ENCODE measurements at places on chromosomes 4 and X. TPM values are rescaled to one million over a fixed set of nuclear protein-coding genes. Genes with fewer than 3 reads are reported as not detected.

- no peak for DNase-seq
Measured at GRCh38 chr4:121696581-121697461, at the start of gene ANXA5. Gene ANXA5, minus strand, starts transcription at chr4:121696980. Its CDS starts 391 bp downstream, at chr4:121696589.

GRCh38 chr4:185532293-185532692 is 3.0 kb downstream of the PDLIM3 start:
- DNase-seq: no peak

- DNase-seq: no peak
Measured at GRCh38 chr4:1250527-1250812, 1.5 kb upstream of the CTBP1 start.

DNA sequence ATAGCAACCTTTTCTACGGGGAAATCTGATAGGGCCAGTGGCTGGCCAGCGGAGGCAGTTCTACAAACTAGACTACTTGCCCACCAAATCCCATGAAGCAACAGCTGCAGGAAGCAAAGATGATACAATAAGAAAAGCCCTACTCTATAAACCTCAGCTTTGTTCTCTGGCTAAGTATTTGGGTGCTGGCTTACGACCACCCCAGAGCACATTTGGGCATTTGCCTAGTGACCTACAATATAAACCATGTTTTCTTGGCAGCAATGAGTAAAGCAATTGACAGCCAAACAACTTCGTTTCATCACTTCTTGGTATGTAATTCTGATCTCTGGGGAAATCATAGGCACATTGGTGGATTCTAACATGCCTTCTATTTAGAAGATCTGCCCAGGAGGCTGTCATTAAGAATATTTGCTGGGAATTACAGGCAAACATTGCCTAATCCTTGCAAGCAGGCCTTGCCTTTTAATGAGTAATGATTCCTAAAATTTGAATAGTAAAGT is 7.5 kb upstream of the LHFPL1 start:
- no peak for DNase-seq

DNA sequence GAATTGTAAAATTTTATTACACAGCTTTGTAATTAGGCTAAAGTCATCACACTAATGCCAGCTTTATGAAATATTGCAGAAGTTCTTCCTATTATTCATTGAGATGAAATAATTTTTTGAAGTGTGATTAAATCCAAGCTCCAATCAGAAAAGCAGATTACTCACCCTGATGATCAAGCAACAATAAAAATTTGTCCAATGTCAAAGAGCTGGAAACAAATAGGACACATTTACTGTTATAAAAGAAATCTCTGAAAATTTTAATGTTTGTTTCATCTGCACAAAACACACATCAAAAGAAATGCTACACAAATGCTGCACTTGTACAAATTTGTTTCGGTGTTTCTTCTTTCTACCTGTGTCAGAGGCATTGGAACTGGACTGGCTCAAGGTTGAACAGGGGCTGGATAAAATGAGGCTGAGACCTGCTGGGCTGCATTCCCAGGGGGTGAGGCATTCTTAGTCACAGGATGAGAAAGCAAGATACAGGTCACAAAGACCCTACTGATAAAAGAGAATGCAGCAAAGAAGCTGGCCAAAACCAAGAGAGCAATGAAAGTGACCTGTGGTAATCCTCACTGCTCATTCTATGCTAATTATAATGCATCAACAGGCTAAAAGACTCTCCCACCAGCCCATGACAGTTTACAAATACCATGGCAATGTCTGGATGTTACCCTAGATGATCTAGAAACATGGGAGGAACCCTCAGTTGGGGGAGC is 78.3 kb downstream of the GASK1B start:
- peak; percentile 62 for DNase-seq

GRCh38 chr4:6896035-6896434 is 13.6 kb upstream of the TBC1D14 start:
- no peak for DNase-seq

DNA sequence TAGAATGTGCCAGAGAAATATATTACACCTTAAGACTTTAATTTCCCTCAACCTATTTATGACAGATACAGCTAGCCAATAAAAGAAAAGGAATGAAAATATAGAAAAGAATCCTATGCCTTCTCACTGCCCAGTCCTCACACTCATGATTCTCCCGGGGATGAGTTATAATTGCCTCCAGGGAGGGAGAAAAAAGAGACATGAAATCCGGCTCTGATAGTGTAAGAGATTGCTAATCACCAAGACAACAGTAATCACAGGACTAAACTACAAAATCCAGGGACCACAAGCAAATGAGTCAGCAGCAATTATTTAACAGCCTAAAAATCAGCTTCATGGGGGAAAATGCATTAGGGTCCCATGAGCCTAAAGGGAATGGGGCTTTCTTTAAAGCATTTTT is 95.9 kb upstream of the DUSP21 start:
- no peak for DNase-seq

The PCDH7 gene
- total RNA-seq: 121 TPM

Measured in urinary bladder (tissue), 4 donors.